ENCODE measurements at places on chromosomes 3 and 15. TPM values are rescaled to one million over a fixed set of nuclear protein-coding genes. Genes with fewer than 3 reads are reported as not detected.

Gene RYR3
- not detected for total RNA-seq

Gene PLSCR2
- not detected for total RNA-seq

Gene WDR72
- total RNA-seq, result not detected

Gene PODXL2
- total RNA-seq, result 0.95 TPM

Gene DUOXA2
- total RNA-seq, result not detected

Gene LACTB
- 14.0 TPM for total RNA-seq

Gene PLA2G4B
- total RNA-seq, result 6.0 TPM

Gene OSBPL10
- 1.6 TPM for total RNA-seq

Gene CPB1
- total RNA-seq, result not detected

DNA sequence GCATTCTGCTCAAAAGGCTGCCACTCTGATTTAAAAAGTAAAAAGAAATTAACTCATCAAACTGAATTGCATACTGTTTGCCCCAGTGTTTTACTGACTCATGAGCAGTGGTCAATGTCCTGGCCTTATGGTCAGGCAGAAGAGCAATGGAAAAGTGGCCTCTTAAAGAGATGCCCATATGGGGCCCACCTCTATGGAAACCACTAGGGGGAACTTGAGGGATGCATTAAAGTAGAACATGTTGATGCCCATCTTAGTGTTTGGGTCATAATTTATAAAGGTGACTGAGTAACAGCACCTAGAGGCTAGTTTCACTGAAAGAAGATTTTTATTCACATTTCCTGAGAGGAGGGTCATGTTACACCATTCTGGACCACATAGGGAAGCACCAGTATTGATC, 66.5 kb upstream of the RNU6-1 start:
- DNase-seq, result no peak

DNA sequence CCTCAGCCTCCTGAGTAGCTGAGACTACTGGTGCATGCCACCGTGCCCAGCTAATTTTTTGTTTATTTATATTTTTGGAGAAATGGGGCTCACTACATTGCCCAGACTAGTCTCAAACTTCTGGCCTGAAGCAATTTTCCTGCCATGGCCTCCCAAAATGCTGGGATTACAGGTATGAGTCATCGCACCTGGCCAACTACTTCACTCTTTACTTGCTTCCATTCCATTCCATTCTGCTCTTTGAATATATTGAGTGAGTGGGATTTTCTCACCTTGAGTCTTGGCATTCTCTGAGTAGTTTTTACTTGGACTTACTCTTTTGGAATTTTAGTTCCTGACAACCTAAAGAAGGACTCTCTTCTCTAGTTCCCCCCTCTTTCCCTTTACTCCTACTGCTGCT, 93.8 kb upstream of the UNC13C start:
- no peak for DNase-seq

DNA sequence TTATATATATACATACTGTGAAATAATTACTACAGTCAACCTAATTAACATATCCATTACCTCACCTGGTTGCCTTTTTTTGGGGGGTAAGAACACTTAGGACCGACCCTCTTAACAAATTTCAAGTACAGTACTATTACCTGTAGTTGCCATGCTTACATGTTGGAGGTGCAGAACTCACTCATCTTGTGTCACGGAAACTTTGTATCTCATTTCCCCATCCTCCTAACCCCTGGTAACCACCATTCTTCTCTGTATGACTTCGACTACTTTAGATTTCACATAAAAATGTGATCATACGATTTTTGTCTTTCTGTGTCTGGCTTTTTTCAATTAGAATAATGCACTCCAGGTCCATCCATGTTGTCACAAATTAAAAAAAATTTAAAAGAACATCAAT, 55.5 kb upstream of the MELTF start:
- DNase-seq, result no peak

- no peak for DNase-seq
Measured at GRCh38 chr15:34768530-34768929, 13.7 kb upstream of the GJD2 start.

DNA sequence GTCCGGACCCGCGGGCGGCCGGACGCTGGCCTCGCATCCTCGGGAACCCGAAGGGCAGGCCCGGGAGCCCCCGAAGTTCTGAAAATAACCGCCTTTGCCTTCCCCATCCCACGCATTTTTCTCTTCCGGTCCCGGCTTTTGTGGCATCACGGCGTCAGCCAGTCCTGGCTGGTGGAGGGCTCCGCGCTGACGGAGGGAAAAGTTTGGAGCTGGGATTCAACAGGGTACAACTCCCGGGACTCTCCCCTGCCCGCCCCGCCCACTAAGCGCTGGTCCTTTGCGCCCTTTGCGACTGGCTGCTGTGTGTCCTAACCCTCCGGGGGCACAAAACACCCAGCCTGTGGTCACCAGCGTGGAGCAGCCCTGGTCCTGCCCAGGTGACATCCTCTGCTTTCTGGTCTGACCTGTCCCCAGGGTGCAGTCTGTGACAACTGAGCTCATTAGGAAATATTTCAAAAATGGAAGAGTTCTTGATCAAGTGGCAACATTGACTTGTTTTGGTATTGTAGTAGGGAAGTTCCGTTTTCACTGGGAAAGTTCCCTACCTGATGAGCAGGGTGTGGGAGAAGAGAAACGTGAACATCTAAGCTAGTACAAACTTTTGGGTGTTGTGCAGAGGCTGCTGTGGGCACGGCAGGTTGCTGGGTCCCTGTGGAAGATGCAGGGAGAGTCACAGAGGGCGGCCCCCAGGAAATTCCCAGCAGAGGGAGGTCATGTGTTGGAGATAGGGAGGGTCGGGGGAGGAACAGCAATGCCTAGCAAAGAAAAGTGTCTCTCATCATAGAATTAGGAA, 775 bp downstream of the ARNT2 start:
- DNase-seq, result no peak

GRCh38 chr3:47008851-47009224, 29.4 kb downstream of the NBEAL2 start:
- no peak for DNase-seq

DNA sequence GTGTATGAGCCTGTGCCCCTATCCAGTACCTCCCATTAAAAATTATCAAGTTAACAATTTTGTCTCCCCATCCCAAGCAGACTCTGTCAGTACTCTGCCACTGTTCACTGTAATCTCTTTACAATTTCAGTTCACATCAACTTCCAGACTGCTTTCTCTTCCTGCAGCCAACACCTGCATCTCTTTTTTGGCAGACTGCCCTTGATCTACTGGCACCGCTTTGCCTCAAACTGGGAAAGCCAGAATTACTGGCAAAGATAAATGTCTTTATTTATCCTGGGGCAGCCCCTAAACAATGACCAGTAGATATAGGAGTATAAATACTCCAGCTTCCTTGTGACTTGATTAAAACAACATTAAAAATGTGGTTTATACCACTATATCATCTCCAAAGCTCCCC, 494.1 kb downstream of the ZNF385D start:
- no peak for DNase-seq

DNA sequence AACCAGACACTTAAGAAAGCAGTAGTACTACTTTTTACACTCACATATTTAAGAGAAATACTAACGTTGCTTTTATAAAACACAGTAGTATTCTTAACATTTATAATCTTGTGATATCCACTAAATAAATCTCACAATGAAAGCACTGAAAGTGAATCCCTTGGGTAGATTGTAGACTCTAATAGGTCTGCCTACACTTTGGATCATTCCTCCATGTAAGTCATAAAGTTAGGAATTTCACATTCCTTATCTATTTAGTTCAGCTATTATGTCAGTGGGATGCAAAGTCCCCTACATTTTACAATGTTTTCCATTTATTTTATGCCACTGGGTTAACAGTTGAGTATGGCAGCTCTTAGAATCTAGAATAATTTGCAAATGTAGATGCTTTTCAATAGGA, 330.7 kb downstream of the LSAMP start:
- no peak for DNase-seq

DNA sequence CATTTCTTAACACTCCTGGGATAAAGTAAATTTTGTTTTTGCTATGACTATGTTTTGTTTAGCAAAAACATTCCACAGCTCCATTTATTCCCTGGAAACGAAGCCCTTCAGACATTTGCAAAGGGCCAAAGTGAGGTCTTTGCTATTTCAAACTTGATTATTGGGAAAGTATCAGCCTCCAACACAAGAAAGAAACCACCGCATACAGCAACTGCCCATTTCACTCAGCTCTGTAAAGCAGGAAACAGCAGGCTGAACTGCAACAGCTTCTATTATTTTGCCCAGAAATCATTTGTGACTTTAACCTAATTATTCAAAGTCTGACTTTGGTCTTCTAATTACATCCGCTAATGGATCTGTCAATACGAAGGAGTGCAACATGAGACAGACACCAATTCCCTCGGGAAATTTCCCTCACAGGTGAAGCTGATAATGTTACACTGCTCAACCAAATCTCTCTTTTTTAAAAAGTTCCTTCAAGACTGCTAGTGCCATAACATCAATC, 72.1 kb downstream of the RFTN1 start:
- no peak for DNase-seq

GRCh38 chr3:196215493-196216020, 777 bp upstream of the SLC51A start:
- no peak for DNase-seq

- DNase-seq, result peak; percentile 20
Measured at GRCh38 chr15:39976291-39977274, 42.7 kb downstream of the EIF2AK4 start.

GRCh38 chr15:41914411-41914810, 20.6 kb upstream of the SPTBN5 start:
- DNase-seq, result no peak

- DNase-seq, result no peak
Measured at GRCh38 chr3:190733591-190734146, 128.8 kb downstream of the GMNC start.

DNA sequence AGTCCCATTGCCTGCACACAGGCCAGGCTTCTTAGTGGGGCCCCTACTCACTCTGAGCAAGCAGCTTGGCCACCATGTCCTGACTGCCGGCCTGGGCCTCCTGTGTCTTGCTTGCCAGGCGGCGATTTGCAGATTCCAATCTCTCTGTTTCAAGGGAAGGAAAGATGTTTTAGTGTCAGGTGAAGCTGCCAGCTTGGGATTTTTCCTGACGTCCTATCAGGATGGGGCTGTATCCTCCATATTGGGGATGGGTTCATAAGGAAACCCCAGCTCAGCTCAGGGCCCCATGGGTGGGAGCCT, 8.5 kb downstream of the AMOTL2 start:
- no peak for DNase-seq

DNA sequence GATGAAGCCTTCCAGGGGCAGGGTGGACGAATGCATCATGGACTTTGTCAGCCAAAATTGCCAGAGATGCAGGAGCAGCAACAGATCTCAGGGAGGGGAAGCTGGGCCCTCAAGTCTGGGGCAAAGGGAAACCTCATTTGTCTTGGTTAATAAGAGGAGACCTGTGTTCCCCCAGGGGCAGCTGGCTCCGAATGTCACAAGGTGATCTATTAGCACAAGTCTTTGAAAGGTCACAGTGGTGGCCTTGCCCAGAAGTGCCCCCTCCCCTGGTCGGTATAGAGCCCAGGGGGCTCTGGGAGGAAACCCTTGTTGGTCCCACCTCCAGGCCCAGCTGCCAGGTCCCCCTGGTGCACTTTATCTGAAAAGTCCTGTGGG, 46.2 kb downstream of the ABTB1 start:
- no peak for DNase-seq

GRCh38 chr15:51083641-51084166, 11.0 kb downstream of the TNFAIP8L3 start:
- DNase-seq, result no peak

GRCh38 chr3:111850537-111850936, 8.5 kb upstream of the PHLDB2 start:
- no peak for DNase-seq

DNA sequence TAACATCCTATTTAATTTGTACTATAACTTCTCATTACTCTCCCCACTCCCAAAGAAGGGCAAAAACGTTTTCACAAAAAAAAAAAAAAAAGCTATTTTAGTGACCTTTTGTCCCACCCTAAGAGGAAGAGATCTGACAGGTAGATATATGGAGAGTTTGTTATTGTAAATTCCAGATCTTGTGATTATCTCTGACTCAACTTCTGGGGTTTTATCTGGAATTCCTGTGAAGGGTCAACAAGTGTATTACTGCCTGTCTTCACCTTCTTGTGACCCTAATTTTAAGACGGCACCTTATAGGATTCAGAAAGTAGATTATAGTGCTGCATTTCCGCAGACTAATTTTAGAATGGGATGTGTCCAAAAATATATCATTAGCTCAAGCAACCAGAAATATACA, 205.9 kb upstream of the CDIN1 start:
- no peak for DNase-seq

DNA sequence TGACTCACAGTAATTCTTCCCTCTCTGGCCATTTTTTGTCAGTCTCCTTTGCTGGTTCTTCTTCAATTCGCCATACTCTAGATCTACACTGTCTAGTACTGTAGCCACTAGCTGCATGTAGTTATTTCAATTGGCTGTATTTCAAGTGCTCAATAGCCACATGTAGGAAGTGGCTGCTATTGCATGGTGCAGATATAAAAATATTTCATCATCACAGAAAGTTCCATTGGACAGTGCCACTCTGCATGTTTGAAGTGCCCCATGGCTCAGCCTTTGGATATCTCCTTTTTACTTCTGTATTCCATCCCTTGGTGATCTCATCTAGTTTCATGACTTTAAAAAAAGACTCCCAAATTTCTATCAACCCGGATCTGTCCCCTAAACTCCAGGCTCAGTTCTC, 22.1 kb downstream of the PPP2R3A start:
- no peak for DNase-seq

DNA sequence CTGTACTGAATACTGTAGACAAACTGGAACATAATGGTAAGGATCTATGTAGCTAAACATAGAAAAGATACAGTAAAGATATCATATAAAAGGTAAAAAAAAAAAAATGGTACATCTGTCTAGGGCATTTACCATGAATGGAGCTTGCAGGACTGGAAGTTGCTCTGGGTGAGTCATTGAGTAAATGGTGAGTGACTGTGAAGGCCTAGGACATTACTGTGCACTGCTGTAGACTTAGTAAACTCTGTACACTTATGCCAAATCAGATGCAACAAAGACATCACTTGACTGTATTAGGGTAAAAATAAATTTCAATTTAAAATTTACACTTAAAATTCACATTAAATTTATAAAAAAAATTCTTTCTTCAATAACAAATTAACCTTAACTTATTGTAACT, 281.3 kb upstream of the LMCD1 start:
- DNase-seq, result no peak

- DNase-seq, result no peak
Measured at GRCh38 chr15:57281321-57281720, 95.0 kb upstream of the CGNL1 start.

- DNase-seq, result no peak
Measured at GRCh38 chr3:58737644-58738043, 71.1 kb upstream of the FAM3D start.

DNA sequence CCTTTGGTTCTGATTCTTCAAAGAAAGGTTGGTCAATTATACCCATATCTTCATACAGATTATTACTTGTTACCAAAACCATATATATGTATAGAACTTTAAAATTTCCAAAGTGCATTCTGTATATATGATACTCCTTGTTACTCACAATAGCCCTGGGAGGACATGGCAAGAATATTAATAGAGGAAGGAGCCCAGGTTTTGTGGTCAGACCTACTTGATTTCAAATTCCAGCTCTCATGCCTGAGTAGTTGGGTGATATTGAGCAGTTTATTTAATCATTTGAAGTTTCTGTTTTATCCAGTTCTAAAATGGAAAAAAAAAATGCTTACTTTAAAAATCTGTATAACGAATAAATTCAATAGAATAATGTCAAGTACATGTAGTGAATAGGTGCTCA, 2.5 kb downstream of the IL1RAP start:
- DNase-seq, result no peak
